ENCODE measurements at places on chromosomes 1 and 21. TPM values are rescaled to one million over a fixed set of nuclear protein-coding genes. Genes with fewer than 3 reads are reported as not detected.

The C1orf210 gene
- not detected for total RNA-seq

The DYRK1A gene
- 98.2 TPM for total RNA-seq

The PAX7 gene
- 0.07 TPM for total RNA-seq

DNA sequence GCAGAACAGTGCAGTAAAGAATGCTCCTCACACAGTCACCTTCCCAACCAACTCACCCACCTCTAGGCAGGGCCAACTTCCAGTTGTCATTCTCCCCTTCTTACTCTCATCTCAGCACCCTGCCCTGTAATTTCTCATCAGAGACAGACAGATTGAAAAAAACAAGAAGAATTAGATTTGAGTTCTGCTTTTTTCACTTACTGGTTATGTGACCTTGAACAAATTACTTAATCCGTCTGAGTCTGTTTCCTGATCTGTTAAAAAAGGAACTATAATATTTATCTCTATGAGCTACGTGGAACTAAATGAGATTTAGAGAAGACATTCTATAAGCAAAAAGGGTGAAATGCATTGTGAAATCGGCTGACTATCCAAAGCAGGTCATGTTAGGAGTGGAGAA, 330.3 kb downstream of the ZNF326 start:
- no peak overlapping the region for H3K27ac ChIP-seq
- no peaks in the 10 kb centered on the region for H3K4me1 ChIP-seq
- no peak for DNase-seq

GRCh38 chr1:12309783-12310742, 80.2 kb downstream of the VPS13D start:
- DNase-seq: no peak
- H3K27me3 ChIP-seq: no peaks in the 10 kb centered on the region
- no peak overlapping the region for H3K4me3 ChIP-seq
- H3K27ac ChIP-seq: no peak overlapping the region

DNA sequence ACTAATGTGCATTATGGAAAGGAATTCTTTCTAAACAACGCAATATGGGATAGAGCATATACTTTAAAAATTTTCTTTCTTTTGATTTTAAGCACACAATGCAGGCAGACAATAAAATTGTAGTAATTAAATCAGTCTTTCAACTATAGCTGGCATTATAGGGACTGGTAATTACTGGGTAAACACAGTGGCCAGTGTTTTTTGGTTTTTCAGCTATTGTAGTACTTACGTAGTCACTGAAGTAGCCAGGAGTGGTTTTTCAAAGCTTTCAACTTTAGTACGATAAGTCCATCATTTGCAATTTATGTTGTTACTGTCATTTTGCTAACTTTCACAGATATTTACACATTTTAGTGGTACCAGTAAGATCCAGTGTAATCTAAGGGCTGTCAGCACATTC, 50.6 kb downstream of the RAB3GAP2 start:
- DNase-seq: no peak
- peaks cover 84% of the 10 kb centered on the region for H3K4me1 ChIP-seq
- peaks cover 3% of the 10 kb centered on the region for H3K36me3 ChIP-seq
- peak overlapping the region; percentile 16 for H3K4me3 ChIP-seq

- H3K4me3 ChIP-seq: no peak overlapping the region
- H3K4me1 ChIP-seq: no peaks in the 10 kb centered on the region
- DNase-seq: no peak
- H3K27ac ChIP-seq: no peak overlapping the region
Measured at GRCh38 chr1:177569476-177569875, 398.7 kb downstream of the BRINP2 start.

DNA sequence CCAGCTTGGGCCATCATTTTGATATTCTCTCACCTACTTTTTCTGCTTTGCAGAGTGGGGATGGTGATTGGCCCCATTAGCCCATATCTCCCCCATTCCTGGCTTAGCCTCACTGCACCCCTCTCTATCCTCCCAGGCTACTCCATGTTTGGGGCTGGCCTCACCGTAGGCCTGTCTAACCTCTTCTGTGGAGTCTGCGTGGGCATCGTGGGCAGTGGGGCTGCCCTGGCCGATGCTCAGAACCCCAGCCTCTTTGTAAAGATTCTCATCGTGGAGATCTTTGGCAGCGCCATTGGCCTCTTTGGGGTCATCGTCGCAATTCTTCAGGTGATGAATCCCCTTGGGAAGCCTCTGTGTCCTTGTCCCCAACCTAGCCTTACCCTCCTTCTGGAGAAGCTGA, 2.1 kb upstream of the B4GALT2 start:
- peaks cover 24% of the 10 kb centered on the region for H3K36me3 ChIP-seq
- DNase-seq: no peak
- no peaks in the 10 kb centered on the region for H3K27me3 ChIP-seq
- peaks cover 63% of the 10 kb centered on the region for H3K4me1 ChIP-seq

DNA sequence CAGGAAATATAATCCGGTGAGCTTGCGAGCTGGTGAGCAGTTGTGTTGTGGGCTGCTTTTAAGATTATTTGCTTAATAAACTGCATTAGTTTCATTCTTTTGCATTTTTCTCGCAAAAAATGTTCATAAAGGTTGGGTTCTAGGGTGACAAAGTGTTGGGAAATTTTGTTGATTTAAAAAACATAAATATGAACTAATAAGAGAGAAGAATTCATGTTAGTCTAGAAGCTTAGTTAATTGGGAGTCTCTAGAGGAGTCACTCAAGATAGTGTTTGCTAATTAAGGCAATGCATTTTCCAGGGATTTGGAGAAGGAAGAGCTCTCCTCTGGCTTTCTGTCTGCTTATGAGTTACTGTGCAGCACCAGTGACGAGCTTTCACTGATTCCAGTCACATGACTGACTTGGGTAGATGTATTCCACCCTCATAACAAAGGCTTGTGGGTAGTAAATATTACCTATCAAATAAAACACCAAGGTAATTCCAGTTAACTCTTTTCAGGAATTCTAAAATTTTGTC, 417.0 kb downstream of the PTBP2 start:
- H3K36me3 ChIP-seq: no peaks in the 10 kb centered on the region
- no peak for DNase-seq
- peaks cover 6% of the 10 kb centered on the region for H3K4me1 ChIP-seq

GRCh38 chr1:59752556-59753414, 62.0 kb upstream of the HOOK1 start:
- no peak for DNase-seq
- H3K4me3 ChIP-seq: no peak overlapping the region
- H3K4me1 ChIP-seq: no peaks in the 10 kb centered on the region
- no peak overlapping the region for H3K27ac ChIP-seq

DNA sequence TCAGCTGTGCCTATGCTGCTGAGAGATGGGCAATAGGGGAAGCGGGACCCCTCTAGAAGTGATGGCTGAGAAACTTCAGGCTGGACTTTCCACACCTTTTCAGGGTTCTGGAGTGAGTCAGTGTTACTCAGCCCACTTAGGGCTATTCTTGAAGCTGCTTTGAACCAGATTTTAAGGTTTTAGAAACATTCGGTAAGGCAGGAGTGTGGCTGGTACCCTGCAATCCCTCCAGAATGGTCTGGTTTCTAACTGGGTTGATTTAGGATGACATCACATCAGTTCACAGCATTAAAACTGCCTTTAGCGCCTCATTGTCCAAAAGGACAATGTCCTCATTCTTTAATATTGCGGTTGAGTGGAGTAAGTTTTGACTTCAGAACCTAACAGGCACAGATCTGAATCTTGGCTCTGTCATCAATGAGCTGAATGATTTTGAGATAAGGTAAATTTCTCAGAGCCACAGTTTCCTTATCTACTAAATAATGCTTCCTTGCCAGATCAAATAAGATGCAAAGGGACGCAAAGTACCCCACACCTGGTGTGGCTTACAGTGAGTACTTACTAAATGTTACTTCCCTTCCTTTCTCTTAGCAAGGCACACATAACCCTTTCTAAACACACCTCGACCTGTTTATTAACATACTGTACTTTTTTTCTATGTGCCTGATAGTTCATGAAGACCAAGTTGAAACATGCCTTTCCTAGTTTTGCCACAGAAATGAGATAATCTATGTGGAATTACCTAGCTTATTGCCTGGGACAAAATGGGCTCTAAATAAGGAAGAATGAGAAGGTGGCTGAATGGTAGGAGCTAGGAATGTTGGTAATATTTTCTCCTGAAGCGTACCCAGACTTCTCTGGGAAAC, 209.8 kb downstream of the ROR1 start:
- H3K4me3 ChIP-seq: no peak overlapping the region
- H3K36me3 ChIP-seq: no peaks in the 10 kb centered on the region
- no peaks in the 10 kb centered on the region for H3K4me1 ChIP-seq
